ENCODE measurements at places on chromosomes 7 and 10. TPM values are rescaled to one million over a fixed set of nuclear protein-coding genes. Genes with fewer than 3 reads are reported as not detected.

The C10orf67 gene
- 0.17 TPM for total RNA-seq

The GPR15LG gene
- total RNA-seq = not detected

The AGBL3 gene
- 1.1 TPM for total RNA-seq

The CDHR1 gene
- total RNA-seq = not detected

The RAMP3 gene
- total RNA-seq = not detected

The RBP4 gene
- 8.8 TPM for total RNA-seq

The CPEB3 gene
- total RNA-seq = 0.37 TPM

The PPP1R17 gene
- total RNA-seq = not detected

The SPDYE11 gene
- total RNA-seq = not detected

The GRM3 gene
- not detected for total RNA-seq

The BUD23 gene
- 126 TPM for total RNA-seq

The MYL7 gene
- total RNA-seq = not detected
